ENCODE measurements at places on chromosomes 5 and 9.

DNA sequence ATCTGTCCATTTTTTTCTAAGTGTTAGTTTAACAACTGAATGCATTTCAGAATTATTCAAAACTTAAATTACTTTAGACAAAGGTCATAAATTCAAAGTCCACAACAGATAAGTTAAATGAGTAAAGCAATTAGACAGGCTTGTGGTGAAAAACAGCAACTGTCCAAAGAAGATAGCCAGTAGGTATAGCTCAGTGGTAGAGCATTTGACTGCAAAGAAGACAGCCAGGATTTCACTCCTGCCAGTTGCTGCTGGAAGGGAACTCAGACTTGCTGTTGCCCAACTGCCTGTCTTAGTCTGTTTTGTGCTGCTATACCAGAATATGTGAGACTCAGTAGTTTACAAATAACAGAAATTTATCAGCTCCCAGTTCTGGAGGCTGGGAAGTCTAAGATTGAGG is 10.0 kb downstream of the FANCC start:
- no peak for DNase-seq

DNA sequence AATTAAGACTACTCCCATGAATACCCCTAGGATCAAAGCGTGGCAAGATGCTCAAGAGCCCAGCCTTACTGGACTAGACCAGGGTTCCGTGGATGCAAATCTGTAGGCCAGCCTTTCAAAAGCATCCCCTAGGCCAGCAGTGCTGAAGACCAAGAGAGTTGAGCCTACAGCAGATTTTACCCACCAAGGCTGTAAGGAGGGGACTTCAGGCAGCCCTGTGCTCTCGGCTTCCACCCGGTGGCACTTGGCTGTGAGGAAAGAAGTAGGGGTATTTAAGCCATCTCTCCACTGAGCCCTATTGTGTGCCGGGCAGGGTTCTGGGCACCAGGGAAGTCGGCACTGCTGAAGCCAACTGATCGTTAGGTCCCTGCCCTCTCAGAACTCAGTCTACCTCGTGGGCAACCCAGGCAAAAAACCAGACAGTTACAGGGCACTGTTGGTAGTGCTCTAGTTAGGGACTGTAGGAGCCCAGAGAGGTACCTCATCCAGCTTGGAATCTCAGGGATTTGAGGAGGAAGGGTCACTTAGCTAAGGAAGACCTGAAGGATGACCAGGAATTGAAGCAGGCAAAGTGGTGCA is 25.5 kb downstream of the TCF7 start:
- DNase-seq: no peak

GRCh38 chr9:87148331-87149104 is 201.2 kb upstream of the GAS1 start:
- no peak for DNase-seq

DNA sequence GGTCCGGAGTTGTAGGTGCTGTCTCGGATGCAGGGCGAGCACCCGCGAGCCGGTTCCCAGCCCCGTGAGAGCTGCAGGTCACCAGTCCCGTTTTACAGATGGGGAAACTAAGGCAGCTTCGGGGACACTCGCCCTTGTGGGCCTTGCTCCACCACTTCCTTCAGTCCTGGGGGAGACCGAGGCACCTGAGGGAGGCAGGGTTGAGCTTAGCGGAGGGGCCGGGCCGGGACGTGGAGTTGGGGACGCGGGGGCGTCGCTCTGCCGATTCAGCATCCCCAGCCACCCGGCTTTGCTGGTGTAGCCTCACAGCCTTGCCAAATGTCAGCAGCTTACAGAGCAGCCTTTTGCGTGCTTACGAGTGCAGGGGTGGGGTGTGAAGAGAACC is 530 bp downstream of the BBLN start:
- no peak for DNase-seq

- no peak for DNase-seq
Measured at GRCh38 chr5:160479926-160480325, 58.3 kb downstream of the PTTG1 start.

- DNase-seq: no peak
Measured at GRCh38 chr9:34240006-34240405, 61.2 kb downstream of the UBAP1 start.

DNA sequence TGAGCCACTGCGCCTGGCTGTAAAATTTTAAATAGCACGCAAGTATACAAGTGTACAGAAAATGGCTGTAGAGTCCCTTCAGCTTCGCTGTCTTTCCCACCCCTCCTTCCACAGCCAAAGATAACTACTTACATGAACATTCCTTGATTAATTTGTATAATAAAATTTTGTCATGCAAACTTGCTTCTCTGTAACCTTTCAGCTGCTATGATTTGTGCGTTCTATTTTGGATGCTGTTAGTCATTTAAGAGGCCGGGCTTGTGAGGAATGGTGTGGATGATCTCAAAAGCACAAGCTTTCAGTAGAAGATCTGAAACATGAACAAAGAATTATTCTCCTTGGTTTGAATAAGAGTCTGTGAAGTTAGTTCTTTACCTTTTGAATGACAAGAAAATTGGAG is 115.0 kb upstream of the TLE1 start:
- DNase-seq: no peak

GRCh38 chr5:75584641-75585040 is 26.6 kb upstream of the ANKDD1B start:
- no peak for DNase-seq

- no peak for DNase-seq
Measured at GRCh38 chr9:87746186-87746585, 20.3 kb downstream of the CTSL start.

GRCh38 chr5:79736528-79737514 is 47.2 kb downstream of the CMYA5 start:
- DNase-seq: no peak

DNA sequence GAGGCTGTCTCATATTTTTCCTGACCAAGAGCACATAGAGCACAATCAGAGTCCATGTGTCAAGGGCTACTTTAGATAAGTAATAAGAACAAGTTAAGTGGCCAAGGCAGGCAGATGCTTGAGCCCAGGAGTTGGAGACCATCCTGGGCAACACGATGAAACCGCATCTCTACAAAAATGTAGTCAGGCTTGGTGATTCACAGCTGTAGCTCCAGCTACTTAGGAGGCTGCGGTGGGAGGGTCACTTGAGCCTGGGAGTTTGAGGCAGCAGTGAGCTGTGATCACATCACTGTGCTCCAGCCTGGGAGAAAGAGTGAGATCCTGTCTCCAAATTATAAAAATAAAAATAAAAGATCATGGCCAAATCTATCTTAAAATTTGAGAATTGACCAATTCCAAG is 767.9 kb upstream of the CTNND2 start:
- no peak for DNase-seq

DNA sequence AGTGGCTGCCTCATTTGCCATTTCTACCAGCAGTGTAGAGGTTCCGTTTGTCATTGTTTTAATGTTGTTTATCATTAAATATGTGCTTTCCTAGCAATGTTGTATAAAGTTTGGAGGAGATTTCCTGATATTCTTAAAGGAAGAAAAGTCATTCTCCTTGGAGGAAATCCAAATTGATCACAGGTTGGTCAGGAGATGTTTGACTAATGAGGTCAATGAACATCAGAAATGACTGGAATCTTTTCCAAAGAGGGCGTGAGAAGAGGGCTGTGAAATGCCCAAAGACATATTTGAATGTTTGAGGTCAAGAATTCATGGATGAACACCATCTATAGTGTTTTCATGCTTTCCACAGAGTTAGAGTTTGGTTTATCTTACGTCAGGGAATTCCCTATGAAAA is 471.3 kb downstream of the MAT2B start:
- no peak for DNase-seq

GRCh38 chr9:111036429-111036789 is 1.9 kb downstream of the LPAR1 start:
- DNase-seq: no peak

DNA sequence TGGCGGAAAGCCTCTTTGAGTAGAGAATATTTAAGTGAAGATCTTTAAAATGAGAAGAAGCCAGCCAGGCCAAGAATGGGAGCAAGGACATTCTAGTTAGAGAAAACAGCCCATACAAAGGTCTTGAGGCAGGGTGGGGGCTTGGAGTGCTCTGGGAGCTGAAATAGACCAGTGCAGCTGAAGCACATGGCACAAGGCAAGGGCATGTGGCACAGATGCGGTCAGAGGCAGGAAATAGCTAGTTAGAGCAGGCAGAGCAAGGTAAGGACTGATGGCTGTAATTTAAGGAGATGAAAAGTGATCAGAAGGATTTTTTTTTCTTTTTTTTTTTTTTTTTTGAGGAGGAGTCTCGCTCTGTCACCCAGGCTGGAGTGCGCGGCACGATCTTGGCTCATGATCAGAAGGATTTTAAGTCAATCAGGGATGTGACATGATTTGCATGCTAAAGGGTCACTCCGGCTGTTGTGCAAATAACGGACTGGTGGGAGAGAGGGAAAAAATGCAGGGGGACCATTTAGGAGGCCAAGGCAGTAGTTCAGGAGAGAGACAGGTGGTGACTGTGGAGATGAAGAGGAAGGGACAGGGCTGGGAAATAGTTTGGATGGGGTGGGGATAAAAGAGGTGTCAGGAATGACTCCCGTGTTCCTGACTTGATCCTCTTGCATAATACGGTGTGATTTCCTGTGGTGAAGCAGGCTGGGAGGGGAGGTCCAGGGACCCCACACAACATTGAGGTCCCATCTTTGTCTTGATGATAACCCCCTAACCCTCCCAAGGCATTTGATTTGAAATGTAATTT is 207.6 kb downstream of the HSPA4 start:
- no peak for DNase-seq

DNA sequence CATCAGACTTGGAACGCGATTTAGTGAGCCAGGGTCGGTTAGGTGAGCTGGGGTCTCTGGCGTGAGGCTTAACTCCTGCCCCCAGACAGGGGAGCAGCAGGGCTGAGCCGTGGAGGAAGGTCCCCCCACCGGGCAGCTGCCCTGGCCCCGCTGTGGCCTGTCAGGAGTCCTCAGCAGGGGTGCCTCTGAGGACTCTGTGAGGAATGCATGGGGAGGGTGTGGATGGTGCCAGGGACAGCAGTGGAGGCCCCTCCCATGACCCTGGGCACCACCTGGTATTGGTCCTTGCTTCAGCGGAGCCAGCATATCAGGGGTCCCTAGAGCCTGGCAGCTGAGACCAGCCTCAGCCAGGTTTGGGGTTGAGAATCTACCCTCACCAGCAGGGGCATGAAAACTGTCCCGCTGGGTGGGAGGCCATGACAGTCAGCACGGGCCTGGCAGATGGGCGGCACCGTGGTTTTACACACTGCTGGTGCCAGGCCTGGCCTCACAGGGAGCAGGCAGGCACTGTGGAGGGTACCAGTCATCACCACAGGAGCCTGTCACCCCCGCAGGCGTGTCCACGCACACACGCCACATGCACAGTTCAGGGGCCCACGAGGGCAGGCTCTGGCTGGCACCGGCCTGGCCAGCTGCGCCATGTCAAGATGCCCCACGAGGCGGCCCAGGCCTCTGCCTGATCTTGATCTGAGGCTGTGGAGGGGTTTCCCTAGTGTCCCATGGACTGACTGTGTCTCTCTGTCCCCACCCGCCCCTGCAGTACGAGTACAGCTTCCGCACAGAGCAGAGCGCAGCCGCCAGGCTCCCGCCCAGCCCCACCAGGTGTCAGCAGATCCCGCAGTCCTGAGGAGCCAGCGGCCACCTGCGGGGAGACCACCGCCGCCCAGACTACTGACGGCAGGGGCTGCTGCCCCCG is 111.1 kb upstream of the LMX1B start:
- no peak for DNase-seq

- no peak for DNase-seq
Measured at GRCh38 chr9:38352530-38353328, 39.8 kb upstream of the ALDH1B1 start.

DNA sequence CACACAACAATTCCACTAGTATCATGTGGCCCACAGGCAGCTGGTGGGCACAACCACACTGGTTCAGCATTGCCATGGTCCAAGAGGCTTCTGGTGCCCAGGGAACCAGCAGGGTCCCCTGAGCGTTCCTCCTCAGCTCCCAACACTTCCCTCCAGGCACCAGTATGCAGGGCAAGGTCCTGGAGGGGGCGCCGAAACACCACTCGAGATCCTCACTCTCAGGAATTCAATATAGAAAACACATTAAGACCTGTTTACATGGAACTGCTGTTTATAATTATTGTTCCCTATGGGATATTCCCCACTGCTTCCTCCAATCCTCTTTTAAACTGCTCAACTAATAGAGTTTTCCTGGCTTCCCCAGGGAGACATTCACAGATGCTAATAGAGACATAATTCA is 91.9 kb upstream of the GABRP start:
- DNase-seq: no peak

- peak; percentile 55 for DNase-seq
Measured at GRCh38 chr5:77590347-77590746, 48.2 kb downstream of the OTP start.

- no peak for DNase-seq
Measured at GRCh38 chr5:135671052-135671705, 92.4 kb upstream of the CXCL14 start.

- DNase-seq: no peak
Measured at GRCh38 chr5:19536387-19536786, 451.6 kb downstream of the CDH18 start.

DNA sequence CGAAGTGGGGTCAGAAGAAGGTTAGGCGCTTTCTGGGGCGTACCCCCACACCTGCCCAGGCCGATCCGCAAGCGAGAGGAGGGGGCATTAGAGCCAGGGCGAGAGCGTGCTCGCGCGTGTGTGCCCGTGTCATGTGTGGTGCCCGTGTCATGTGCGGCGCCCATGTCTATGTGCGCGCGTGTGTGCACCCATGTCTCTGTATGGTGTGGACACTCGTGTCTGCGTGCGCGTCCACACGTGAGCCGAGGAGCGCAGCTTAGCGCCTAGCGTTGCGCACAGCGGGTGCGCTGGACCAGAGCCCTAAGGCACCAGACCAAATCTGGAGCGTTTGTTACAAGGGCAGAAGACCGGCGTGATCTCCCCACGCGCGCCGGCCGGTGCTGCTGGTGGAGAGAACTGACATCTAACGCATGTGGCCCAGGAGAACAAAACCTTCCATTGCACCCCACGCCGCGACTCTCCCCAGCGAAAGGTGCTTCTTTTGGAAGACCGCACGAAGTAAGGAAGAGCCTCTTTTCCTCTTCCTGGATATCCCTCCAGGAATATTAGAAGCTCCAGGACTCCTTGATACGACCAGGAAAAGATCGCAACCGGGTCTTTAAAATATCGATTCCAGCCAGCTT is 644 bp downstream of the NIM1K start:
- DNase-seq: peak; percentile 49

DNA sequence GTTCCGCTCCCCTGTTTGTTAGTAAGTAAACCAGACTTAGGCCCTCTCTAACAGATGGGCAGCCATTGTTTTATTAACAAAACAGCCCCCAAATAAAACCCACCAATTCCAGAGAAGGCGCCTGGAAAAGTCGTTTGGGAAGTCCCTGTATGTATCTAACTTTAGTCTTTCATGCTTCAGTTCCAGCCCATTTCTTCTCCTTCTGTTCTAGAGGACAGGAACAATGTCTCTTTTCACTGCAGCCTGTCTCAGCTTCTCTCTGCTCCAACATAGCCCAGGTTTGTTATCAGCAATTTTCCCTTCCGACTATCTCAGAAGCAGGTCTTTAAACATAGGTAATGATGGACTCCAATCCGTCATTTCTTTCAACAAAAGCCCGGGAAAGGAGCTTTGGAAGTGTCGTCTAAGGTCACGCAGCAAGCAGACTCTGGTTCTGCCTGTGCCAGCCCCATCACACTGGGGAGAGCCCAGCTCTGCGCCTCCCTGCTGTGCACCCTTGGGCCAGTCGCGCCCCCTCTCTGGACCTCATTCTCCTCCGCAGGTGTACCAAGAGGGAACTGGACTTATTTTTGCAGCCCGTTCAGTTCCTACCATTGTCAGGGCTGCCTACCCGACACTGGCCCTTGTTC is 9.6 kb upstream of the AKNA start:
- no peak for DNase-seq

All from GM06990 (cell line).